ENCODE measurements at places on chromosomes 6 and 20. TPM values are rescaled to one million over a fixed set of nuclear protein-coding genes. Genes with fewer than 3 reads are reported as not detected.

DNA sequence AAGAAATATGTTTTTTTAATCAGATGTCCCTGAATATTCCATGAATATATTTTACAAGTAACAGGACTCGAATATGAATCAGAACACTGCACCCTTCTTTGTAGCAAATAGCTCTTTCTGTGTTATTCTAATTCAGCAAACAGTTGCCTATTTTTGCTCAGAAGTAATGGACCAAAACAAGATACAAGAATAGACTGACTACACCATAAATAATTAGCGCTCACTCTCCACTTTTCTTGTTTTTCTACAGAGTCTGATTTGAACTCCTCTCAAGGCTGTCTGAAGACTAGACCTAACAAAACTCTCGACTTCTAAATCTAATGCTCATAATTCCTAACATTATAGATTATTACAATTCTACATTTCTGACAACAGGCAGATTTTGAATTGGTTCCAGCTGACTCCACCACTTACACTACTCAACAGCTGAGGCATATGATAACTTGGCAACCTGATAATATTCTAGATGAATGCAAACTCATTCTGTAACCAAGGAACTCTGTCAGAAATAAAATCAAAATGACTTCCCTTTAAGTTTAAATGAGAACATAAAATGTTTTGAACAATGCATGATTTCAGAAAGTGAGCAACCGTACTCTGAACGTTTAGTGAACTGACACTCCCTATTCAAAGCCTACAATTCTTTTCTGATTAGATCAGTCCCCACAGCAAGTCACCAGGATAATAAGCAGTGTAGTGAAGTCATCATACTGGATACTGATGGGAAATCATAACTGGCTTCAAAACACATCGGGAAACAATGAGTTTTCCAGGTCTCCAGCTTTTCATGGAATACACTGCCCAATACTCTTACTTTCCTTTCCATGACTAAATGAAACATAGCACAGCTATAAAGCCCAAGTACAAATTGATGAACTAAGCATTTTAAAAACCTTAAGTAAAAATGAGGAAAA lies 114.2 kb upstream of the BEND6 start:
- ATAC-seq = no peak

DNA sequence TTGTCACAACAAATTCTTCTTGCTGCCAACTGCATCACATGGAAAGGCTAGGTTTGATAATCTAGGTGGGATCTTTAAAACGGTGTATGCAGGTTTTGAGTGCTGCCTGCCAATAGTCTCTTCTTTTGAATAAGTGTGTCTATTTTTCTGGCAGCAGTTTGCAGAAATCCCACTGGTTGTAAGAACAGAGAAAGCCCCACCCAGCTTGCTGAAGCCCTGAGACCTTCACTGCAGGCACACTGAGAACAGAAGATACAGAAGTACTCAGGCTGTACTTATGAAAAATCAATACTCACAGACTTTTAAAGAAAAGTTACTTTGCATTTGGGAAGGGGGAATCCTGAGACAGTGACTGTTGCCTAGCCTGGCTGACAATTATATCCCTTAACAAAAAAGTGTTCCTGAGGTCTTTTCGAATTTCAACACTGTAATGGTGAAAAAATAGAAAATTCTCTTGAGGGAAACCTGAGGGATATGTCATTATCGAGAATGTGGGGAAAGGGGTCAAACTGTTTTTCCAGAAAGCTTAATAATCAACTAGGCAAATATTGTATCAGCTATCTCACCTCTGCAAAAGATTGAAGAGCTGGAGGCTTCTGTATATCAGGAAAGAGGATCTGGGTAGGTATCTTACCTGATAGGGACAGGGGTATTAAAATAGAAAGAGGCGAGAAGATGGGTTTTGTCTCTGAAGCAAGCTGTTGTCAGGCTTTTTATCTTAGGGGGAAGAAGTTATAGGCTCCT lies 199.9 kb downstream of the LRFN2 start:
- no peak for ATAC-seq

GRCh38 chr6:72826037-72826436 lies 204.2 kb downstream of the KCNQ5 start:
- no peak for ATAC-seq

DNA sequence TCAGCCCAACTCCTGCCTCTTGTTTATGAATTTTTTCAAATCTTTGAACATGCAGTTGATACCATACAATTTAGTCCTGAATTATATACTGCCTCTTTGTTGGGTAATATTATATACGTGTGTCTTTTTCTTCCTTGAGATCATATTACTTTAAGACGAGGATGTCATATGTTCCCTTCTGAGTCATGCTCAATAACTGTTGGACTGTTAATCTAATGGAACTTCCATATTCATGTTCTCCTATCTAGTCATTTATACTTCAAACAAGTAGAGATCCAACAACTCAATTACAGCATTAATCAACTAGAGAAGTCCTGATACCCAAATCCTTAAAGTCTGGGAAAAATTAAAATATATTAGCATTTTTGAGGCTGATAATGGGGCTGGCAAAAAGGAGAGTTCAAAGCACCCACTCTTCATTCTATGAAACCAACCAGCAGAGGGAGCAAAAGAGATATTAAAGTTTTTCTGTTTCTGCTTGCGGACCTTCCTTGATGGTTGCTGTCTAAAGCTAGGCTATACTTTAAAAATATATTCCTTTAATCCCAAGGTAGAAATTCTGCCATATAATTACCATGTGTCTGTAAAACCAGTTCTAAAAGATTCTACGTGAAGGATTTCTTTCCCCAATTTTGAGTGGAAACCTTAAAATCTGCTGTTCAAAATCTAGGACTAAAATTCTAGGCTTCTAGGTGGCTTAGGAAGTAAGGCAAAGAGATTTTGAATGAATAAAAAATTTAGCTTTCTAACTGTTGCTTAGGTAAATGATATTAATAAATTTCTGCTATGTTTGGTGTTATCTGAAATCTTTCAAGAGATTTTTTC lies 498.9 kb downstream of the BCKDHB start:
- ATAC-seq = peak; percentile 49

GRCh38 chr20:37911838-37912281 lies 8.9 kb downstream of the VSTM2L start:
- ATAC-seq = peak; percentile 31

DNA sequence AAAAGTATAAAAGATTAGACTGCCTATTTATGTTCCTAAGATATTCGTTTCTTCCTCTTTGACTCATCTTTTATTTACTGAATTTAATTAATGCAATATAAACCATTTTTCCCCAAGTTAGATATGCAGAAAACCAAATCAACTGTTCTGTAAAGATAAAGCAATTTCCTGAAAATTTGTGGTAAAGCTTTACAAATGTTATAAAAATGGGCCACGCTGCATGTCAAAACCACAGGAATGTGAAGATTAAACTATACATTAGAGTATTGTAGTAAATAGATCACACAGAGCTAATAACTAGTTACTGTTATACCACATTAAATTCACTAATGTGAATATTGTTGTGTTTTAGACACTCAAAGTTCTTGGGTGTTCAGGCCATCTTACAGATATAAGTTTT lies 83.4 kb downstream of the OPN5 start:
- no peak for ATAC-seq

DNA sequence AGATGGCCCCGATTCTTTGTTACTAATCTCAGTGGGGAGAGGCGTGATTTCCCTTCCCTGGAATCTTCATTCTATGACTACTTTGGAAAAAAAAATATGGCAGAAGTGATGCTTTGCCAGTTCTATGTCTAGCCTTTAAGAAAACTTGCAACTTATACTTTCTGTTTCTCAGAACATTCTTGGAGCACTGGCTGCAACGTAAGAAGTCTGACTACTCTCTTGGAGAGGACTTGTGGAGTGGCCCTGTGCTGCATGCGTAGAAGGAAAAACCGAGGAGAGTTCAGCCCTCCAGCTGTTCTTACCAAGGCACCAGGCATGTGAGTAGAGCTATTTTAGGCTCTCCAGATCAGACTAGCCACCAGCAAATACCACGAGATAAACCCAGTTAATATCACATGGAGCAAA lies 77.6 kb upstream of the STXBP5 start:
- no peak for ATAC-seq

DNA sequence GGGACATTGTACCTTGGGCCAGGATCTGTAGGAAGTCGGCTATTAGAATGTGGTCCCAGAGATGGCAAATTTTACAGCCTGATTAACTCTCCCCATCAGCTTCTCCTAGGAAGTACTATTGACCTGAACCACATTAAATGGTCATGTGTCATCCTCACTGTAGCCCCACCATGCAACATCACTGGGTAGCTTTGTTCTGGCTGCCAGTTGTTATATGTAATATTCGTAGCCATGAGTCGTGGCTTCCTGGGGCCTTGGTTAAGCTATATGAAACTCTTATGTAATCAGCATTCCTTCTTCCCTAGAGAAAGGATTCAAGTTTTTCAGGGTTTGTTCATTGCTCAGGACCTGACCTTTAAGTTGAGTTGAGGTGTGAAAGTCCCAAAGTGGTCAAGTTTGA lies 125.7 kb downstream of the ANKS1A start:
- no peak for ATAC-seq

DNA sequence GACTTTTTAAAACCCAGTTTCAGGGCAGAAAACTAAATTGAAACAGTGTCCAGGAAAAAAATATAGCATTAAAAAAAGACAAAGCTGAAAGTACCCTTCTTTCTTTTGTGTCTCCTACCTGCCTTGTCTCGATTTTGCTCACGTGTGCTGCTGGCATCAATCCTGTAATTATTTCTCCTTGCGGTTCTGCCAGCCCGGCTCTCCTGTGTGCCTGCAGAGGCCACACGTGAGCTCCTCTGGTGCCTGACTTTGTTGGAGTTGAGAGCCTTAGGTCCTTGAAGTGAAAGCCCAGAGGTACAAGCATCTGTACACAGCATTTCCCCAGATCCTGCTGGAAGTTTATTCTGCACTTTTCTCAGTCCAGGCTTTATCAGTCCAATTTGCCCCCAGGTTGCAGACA lies 36.5 kb downstream of the GHRH start:
- ATAC-seq = no peak

- ATAC-seq = no peak
Observed at GRCh38 chr20:9442858-9443257, 71.5 kb upstream of the LAMP5 start.

DNA sequence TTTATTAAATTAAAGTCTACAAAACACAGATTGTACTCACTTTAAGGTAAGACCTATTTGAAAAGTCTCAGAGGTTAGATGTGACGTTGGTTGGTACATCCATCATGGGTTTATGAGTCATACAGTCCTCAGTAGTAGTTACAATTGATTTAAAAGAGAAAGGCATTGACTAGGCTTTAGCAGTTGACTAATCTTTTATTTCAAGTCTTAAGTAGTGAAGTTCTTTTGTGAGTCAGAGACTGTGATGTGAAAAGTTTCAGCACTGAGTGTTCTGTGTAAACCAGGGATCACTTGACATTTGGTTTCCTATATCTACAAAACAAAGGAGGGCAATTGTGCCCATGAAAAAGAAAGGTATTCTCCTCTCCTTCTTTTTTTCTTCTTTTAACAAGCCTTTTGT lies 221.3 kb downstream of the GRIK2 start:
- ATAC-seq = peak; percentile 91

DNA sequence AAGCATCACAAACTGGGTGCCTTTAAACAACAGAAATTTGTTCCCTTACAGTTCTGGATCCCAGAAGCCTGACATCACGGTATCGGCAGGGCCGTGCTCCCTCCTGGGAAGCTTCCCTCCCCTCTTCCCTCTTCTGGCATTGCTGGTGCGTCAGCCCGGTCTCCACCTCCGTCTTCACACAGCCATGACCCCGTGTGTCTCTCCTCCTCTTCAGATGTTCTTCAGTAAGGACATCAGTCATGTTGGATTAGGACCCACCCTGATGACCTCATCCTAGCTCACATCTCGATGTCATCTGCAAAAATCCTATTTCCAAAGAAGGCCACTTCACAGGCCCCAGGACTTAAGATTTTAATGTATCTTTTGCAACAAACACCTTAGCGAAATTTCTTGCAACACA lies 38.4 kb upstream of the TBXT start:
- ATAC-seq = peak; percentile 62

DNA sequence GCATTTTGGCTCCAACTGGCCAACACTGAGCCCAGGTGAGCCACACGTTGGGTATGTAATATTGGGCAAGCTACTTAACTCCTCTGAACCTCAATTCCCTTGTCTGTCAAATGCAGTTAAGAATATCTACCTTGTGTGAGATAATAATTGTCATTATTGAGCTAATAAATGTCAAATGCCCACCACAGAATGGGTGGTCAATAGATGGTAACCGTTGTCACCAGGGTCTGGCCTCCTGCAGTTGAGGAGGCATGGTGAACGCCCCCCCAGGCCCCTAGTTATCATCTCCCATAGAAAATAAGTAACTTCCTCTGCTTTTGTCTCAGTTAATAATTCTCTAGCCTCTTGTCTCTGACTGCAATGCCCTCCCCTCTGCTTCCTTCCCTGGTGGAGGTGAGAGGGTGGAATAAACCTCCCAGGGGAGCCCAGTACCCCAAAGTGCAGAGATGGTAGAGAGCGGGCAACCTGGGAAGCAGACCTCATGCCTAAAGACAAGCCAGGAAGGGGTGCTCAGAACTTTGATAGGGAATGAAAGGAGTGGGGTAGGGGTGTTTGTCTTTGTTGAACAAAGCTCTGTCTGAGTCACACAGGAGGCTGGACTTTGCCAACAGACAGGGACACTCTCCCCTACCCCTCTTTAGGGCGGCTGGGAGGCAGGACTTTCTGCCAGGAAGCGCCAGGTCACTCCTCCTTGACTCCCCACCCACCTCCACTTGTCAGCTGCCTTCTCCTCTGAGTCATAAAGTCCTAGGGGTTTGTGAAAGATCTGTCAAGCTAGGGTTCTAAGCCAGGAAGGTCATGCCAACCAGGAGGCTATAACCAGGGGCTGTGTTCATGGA lies 1.3 kb upstream of the UNC5CL start:
- peak; percentile 21 for ATAC-seq

- no peak for ATAC-seq
Observed at GRCh38 chr20:50256577-50256976, 65.9 kb downstream of the CEBPB start.

DNA sequence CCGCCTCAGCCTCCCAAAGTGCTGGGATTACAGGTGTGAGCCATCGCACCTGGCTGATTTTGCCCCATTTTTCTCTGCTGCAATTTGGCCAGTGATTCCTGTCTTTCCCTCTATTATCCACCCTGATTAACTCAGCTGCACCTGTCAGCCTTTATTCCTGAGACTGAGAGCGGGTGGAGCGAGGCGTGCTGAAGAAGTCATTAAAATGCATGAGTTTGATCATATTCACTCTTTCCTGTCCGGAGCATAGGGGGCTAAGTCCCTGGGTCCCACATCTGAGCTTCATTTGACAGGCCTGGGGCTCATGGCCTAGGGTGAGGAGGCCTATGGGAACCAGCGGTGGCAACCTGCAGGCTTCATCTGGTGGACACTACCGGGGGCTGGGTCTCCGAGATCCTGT lies 25.7 kb upstream of the CTNNBL1 start:
- ATAC-seq = no peak

The TCF21 gene
- total RNA-seq = 0.38 TPM

The TRPC4AP gene
- 41.1 TPM for total RNA-seq

The B3GAT2 gene
- 3.6 TPM for total RNA-seq

The PRRT1 gene
- 1.4 TPM for total RNA-seq

The SAMD5 gene
- 3.6 TPM for total RNA-seq

The PRDM13 gene
- not detected for total RNA-seq

The GSTA3 gene
- not detected for total RNA-seq

The ADGRF5 gene
- not detected for total RNA-seq

The CD93 gene
- 0.10 TPM for total RNA-seq

The KCNQ2 gene
- total RNA-seq = 49.7 TPM
